CD4-positive, alpha-beta memory T cell (primary cell): ENCODE measurements at places on chromosomes 4 and X. TPM values are rescaled to one million over a fixed set of nuclear protein-coding genes. Genes with fewer than 3 reads are reported as not detected.

ZDHHC15 gene
- total RNA-seq, result 0.53 TPM

STPG2 gene
- total RNA-seq, result 0.84 TPM

MAGEB2 gene
- total RNA-seq, result not detected

CXXC4 gene
- total RNA-seq, result 0.08 TPM

BCAP31 gene
- total RNA-seq, result 128 TPM

SOD3 gene
- not detected for total RNA-seq

VCX3A gene
- total RNA-seq, result not detected

DNA sequence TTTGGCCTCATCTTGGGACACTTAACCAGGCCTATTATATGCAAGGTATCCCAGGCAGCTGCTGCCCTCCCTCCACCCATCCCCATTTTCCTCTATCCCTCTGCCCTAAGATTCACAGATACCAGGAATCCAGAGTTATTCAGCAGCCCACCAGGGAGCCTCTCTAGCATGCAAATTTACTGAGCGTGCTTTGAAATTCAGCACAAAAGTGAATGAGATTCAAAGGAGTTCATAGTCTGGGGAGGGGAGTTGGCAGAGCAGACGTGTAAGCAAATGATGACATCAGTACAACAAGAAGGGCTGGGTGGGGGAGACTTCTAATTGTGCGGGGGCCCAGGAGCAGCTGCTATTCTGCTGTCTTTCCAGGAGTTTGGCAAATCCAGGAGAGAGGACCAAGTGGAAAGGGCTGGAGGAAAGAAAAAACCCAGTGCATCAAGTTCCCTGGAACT is 1.7 kb upstream of the MTM1 start:
- no peak overlapping the region for H3K27ac ChIP-seq
- H3K36me3 ChIP-seq, result no peaks in the 10 kb centered on the region
- H3K4me1 ChIP-seq, result peaks cover 23% of the 10 kb centered on the region
- no peak for DNase-seq

- no peak overlapping the region for H3K4me3 ChIP-seq
- H3K27me3 ChIP-seq, result no peaks in the 10 kb centered on the region
- H3K27ac ChIP-seq, result no peak overlapping the region
- H3K36me3 ChIP-seq, result no peaks in the 10 kb centered on the region
- DNase-seq, result no peak
Observed at GRCh38 chr4:123446865-123447474, 50.4 kb downstream of the SPRY1 start.

DNA sequence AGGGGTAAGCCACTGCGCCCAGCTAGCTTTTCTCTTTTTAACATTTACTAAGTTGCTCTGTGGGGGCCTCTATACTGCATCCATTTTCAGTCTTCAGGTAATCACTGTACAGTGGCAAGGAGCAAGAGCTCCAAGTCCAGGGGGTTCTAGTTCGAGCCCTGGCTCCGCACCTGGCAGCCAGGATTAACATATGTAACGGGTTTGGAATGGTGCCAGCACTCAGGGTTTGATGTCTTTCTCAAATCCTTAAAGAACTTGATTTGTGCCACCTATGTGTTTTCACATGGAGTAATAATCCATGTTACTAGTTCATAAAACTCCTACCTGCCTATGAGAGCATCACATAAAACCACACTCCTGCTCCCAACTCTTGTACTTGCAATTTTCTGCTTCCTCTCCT is 4.5 kb downstream of the GRPEL1 start:
- H3K4me3 ChIP-seq, result no peak overlapping the region
- no peaks in the 10 kb centered on the region for H3K27me3 ChIP-seq
- peaks cover 57% of the 10 kb centered on the region for H3K36me3 ChIP-seq
- DNase-seq, result no peak
- H3K4me1 ChIP-seq, result peaks cover 34% of the 10 kb centered on the region

- no peak overlapping the region for H3K27ac ChIP-seq
- no peak overlapping the region for H3K4me3 ChIP-seq
- H3K36me3 ChIP-seq, result no peaks in the 10 kb centered on the region
- H3K4me1 ChIP-seq, result no peaks in the 10 kb centered on the region
Observed at GRCh38 chrX:107730991-107731766, 44.4 kb downstream of the TSC22D3 start.

DNA sequence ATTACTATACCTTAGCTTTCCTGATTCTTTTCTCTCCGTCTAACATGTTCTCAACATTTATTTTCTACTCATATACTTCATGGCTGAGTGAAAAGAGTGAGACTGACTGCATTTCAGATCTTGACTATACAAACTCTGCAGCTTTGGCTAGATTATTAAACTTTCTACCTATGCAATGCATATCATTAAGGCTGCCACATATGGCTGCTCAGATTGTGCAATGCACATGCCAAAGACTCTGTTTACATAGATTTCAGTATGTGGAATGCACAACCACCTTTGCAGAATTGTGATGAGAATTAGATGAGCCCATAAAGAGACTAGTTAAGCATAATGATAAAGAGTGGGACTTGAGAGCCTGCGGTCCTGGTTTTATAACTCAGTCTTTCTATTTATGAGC is 196.5 kb downstream of the BMPR1B start:
- no peak overlapping the region for H3K27ac ChIP-seq
- no peaks in the 10 kb centered on the region for H3K36me3 ChIP-seq
- no peak for DNase-seq
- H3K4me1 ChIP-seq, result no peaks in the 10 kb centered on the region
- no peak overlapping the region for H3K4me3 ChIP-seq
- no peaks in the 10 kb centered on the region for H3K27me3 ChIP-seq

DNA sequence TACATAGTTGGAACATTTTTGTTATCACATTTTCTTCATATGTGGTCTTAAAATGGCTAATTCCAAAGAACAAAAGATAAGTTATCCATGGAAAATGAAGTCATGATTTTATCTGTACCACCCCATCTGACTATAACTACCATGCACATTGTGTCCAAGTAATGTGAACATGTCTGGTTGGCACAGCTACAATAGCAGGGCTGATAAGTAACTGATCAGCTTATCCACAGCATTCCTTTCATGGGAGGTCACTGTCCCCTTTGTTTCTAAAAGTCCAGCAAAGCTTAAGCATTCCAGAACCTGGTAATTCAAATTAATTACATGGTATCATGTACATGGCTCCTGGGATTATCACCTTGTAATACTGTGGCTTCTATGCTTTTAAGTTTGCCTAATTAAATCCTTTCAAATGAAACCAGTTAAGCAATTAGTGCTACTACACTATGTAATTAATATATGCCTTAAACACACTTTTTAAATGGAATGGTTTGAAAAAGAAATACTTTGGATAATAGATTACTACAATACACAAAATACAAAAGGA is 21.1 kb upstream of the SORBS2 start:
- H3K4me3 ChIP-seq, result no peak overlapping the region
- H3K27me3 ChIP-seq, result no peaks in the 10 kb centered on the region
- no peaks in the 10 kb centered on the region for H3K4me1 ChIP-seq
- no peak overlapping the region for H3K27ac ChIP-seq

- peaks cover 54% of the 10 kb centered on the region for H3K4me1 ChIP-seq
- H3K36me3 ChIP-seq, result peaks cover 7% of the 10 kb centered on the region
- no peak overlapping the region for H3K4me3 ChIP-seq
- peak overlapping the region; percentile 3 for H3K27ac ChIP-seq
- DNase-seq, result peak; percentile 86
Observed at GRCh38 chr4:3201718-3202702, 46.9 kb upstream of the MSANTD1 start.

- DNase-seq, result no peak
- H3K4me3 ChIP-seq, result no peak overlapping the region
- H3K27ac ChIP-seq, result no peak overlapping the region
- no peaks in the 10 kb centered on the region for H3K36me3 ChIP-seq
Observed at GRCh38 chr4:126582737-126583136, 1050.0 kb upstream of the INTU start.

DNA sequence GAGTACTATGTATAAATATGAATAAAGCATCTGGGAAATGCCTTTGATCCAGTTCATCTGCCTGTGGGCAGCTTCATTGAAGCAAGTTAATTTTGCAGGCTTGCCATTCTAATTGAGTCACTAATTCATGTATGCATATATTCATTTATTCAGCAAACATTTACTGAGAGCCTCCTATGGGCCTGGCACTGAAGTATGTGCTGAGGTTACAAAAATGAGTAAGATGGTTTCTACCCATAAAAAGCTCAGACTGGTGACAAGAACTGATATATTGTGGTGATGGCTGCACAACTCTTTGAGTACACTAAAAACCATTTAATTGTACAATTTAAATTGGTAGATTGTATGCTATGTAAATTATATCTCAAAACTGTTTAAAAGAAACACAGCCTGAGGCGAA is 1.1 kb upstream of the MRPL1 start:
- no peak for DNase-seq
- H3K4me3 ChIP-seq, result no peak overlapping the region
- H3K4me1 ChIP-seq, result peaks cover 67% of the 10 kb centered on the region
- no peaks in the 10 kb centered on the region for H3K36me3 ChIP-seq
- no peaks in the 10 kb centered on the region for H3K27me3 ChIP-seq
- peak overlapping the region; percentile 99 for H3K27ac ChIP-seq

- no peaks in the 10 kb centered on the region for H3K36me3 ChIP-seq
- H3K4me3 ChIP-seq, result no peak overlapping the region
- no peaks in the 10 kb centered on the region for H3K4me1 ChIP-seq
- DNase-seq, result no peak
- no peaks in the 10 kb centered on the region for H3K27me3 ChIP-seq
Observed at GRCh38 chr4:109046471-109047201, 255.8 kb downstream of the COL25A1 start.

DNA sequence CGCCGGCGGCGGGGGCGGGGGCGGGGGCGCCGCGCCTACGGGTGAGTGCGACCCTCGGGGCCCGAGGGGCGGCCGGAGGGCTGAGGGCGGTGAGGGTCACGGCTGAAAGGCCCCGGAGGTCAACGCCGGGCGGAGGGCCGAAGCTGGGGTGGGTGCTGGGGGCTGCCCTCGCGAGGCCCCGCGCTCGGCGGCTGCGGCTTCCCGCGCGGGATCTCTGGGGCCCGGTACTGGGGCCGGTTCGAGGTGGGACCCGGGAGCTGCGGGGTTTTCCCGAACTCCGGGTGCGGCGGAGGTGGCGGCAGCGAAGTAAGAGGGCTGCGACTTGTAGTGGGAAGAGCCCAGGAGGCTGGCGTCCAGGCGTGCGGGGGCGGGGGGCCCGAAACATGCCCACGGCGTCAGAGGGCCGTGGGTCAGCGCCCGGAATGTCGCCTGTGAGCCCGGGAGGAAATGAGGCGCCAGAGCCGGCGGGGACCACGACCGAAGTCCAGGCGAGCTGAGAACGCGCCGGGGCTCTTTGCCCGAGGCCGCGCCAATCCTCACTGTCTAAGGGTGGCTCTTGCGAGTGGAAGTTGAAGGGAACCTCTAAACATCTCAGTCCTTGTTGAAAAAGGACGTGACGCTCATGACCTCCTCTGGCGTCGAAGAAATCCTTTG is 407 bp downstream of the IL13RA1 start:
- no peaks in the 10 kb centered on the region for H3K4me1 ChIP-seq
- no peak overlapping the region for H3K27ac ChIP-seq
- H3K36me3 ChIP-seq, result no peaks in the 10 kb centered on the region
- DNase-seq, result no peak
- H3K27me3 ChIP-seq, result no peaks in the 10 kb centered on the region
